ENCODE measurements at places on chromosomes 2 and 18.
A peak's percentile ranks its signal among the peaks of the same experiment; 100 is the strongest.

- no peak for DNase-seq
These were observed 52.2 kb upstream of the CTAGE1 start for GRCh38 chr18:22469926-22470247.

- DNase-seq: no peak
These were observed 6.2 kb downstream of the ASAP2 start for GRCh38 chr2:9212661-9213411.

- no peak for DNase-seq
These were observed 58.9 kb downstream of the NDUFA10 start for GRCh38 chr2:239966029-239966852.

DNA sequence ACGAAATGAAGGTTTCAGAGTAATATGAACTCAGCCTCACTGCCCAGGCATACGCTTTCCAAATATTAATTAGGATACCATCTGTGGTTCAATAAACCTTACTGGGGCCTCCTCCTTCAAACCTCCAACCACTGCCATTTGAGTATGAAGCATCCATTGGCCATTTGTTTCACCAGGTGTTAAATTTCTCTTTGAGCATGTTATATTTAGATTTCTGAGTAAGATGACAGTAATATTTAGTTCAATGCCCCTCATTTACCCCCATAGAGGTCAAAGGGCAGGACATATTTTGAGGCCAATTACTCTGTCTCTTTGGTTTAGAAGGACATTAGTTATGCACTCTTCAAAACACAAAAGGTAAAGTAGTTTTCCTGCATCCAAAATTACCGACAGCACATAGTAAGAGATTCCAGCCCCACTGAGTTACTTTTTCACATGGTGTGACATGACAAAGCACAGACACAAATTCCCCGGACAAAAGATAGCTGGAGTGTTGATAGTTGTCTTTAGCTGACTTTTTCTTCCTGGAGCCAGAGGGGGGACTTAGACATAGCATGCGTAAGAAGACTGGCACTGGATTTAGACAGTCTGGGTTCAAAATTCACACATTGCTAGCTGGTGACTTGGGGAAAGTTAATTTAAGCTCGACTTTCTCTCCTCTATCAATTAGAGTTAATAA is 33.1 kb upstream of the LNPK start:
- DNase-seq: no peak

DNA sequence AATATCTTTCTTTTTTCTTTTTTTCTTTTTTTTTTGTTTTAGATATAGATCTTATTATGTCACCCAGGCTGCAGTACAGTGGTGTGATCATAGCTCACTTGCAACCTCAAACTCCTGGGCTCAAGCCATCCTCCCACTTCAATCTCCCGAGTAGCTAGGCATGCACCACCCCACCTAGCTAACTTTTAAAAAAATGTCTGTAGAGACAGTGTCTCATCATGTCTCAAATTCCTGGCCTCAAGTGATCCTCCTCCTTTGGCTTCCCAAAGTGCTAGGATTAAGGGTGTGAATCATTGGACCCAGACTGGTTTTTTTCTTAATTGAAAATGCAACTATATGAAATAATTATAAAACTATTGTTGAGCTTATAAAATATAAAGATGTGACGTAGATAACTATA is 9.8 kb upstream of the ZCCHC2 start:
- no peak for DNase-seq

DNA sequence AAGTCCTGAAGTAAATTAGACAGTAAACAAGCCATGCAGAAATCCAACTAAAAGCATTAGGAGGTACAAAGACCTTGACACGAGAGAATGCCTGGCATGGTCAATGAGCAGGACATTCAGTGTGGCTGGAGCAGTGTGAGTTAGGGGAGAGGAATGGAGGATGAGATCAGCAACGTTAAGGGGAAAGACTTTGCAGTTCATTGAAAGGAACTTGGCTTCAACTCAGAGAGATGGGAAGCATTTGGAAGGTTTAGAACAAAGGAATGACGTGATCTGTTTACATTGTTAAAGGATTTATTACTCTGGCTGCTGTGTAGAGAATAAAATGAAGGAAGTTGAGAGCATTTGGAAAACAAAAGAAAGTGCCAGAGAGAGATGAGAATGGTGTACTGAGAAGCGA is 621.3 kb downstream of the XIRP2 start:
- no peak for DNase-seq

- no peak for DNase-seq
These were observed 17.7 kb downstream of the CXCR1 start for GRCh38 chr2:218149098-218149497.

DNA sequence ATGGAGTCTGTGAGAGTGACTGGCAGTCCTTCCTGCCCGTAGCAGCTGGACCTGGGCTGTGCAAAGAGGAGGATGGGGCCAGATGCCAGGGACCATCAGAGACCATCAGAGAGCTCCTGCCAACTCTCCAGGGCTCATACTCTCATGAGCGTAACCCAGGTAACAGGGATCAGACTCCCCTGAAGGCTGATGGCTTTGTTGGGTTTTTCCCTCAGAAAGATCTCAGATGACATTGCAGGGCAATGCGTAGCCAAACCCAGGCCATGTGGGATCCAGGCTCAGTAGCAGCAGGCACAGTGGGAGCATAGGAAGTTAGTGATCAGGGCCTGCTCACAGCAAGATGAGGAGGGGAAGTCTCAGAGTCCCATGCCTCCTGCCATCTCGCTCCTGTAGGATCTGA is 218.0 kb downstream of the LOXHD1 start:
- DNase-seq: no peak

GRCh38 chr2:195595825-195596224 is 61.2 kb upstream of the SLC39A10 start:
- DNase-seq: no peak

DNA sequence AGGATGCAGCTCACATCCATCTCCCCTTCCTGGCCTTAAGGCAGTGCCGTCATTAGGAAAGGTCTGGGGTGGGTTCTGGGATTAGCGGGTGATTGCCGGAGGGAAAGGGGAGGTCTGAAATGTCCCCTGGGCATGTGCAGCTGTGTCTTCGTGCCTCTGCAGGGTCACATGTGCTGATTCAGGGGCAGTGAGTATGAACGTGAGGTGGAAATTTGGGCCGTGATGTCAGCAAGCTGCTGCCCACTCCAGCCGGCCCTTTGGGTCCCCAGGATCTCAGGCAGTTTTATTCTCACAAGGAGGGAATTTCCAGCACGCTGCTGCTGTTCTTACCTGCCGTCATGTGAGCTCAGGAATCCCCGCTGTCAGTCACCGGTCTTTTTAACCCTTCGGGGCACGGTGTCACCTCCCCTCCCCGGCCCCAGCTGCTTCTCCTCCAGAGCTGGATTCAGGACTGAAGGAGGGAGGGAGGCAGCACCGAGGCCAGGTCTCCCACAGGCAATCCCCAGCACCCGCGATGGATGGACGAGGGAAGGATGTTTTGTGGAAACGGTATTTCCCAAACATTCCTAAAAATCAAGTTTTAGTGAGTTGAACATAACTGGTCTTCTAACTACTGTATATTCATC is 23.5 kb downstream of the GPR35 start:
- no peak for DNase-seq

DNA sequence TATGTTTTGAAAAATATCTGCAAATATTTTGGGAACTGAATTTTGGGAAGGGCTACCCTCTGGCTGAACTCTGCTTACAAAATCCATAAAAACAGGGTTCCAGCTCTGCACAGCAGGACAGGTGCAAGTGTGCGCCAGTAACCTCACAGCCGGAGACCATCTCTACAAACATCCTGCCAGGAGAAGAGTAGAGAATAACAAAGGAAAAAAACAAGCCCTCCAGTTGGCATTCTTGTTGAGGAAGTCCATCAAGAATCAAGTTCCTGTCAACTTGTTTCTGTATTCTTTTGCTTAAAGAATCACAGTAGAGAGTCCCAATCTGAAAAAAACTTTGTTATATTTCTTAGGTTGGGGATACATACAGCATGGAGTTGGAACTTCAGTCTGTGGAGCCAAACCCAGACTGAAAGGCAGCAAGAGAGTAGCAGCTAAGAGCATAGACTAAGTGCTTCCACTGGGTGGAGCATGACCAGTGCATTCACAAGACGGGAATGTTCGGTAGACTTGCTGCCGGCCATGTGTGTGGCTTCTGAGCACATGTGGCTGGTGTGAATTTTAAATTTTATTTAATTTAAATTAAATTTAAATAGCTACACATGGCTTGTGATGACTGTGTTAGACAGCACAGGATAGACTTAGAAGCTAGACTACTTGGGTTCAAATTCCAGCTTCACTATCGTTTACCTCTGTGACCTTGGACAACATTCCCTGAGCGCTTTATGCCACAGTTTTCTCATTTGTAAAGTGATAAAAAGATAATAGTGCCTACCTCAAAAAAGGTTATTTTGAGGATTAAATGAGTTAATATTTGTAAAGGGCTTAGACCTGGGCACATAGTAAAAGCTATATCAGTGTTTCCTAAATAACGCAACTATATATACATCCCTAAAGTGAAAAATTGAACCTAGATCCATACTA is 41.9 kb downstream of the SPTBN1 start:
- no peak for DNase-seq

- no peak for DNase-seq
These were observed 79.8 kb downstream of the SGPP2 start for GRCh38 chr2:222504191-222504590.

DNA sequence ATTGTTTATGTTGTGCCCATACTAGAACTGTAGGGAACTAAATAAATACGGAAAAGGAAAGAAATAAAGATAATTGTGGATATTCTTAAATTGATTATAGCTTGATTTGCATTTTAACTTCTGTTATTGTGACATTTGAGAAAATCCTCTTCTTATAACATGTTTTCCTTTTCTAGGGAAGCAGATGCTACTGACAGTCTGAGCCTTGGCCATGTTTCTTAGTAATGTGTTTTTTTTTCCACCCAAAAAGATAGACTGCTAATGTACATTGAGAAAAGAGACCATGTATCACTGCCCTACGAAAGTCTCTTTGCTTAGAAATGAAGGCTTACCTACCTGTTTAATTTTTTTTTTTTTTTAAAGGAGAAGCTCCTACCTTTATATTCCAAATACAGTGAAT is 22.2 kb downstream of the ITGAV start:
- no peak for DNase-seq

DNA sequence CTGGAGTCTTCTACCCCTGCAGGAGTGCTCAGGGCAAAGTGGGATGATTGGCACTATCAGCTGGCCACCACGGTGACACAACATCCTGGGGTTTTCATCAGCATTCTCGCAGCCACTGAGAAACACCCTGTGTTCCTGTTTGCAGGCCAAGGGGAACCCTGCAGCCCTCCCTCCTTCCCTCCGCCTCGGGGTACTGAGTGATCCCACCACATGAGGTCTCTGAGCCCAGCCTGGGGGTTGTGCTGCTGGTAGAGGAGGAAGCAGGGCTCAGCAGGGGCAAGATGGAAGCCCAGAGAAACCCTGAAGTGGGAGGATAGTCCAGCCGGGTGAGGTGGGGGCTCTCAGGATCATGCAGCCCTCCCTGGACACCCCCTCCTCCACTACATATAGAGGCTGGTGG is at the start of gene OXER1:
Gene OXER1 (minus strand): TSS at position 40 of the 400 bp plus-strand sequence. CDS start 73 bp downstream, outside the sequence.
- DNase-seq: no peak

- DNase-seq: peak; percentile 7
These were observed 50.0 kb downstream of the ANKMY1 start for GRCh38 chr2:240507778-240508251.

DNA sequence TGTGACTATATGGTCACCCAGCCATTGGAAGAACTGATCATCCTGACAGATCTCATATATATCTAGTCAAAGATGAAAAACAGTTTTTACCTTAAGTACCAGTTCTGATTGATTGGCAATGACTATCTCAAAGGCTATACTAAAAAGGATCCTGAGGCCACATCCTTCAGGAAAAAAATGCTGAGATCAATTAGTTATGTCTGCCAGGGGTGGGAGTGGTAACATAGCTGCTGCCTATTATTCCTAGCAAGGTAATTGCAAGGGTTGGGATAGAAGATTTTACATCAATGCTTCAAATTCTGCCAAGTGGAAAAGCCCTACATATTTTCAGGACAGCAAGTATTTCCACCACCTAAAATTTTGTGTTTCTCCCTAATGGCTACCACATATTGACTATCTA is 114.7 kb downstream of the C1D start:
- no peak for DNase-seq

- no peak for DNase-seq
These were observed 7.4 kb downstream of the UGT1A6 start for GRCh38 chr2:233700028-233700635.

GRCh38 chr2:21346984-21347383 is 223.2 kb downstream of the TDRD15 start:
- DNase-seq: no peak

DNA sequence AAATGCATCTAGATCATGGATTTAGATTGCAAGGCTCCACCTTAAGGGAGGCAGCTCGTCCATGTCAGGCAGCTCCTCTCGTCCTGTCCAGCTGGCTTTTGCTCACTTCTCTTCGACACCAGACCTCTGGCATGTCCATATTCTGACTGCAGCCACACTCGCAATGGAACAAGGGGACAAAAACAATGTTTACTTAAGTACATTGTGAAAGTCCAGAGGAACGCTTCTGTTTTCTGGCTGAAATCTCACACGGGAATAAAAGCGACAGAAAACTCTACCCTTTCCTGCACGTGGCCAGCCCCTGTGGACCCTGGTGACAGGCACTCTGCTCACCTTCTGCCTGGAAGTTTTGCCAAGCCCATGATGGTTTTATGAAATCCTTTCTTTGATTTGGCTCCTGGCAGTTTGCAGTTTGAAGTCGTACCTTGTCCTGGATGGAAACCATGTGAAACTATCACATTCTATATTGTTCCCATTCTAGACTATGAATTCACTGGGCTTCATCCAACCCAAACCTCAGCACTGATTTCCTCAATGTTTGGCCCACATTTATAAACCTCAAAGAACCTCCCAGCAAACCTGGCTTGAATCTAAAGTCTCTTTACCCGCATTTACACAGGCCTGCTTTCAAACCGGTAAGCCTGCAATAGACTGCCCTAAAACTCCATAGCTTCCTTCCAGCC is 134.3 kb upstream of the PIEZO2 start:
- no peak for DNase-seq

DNA sequence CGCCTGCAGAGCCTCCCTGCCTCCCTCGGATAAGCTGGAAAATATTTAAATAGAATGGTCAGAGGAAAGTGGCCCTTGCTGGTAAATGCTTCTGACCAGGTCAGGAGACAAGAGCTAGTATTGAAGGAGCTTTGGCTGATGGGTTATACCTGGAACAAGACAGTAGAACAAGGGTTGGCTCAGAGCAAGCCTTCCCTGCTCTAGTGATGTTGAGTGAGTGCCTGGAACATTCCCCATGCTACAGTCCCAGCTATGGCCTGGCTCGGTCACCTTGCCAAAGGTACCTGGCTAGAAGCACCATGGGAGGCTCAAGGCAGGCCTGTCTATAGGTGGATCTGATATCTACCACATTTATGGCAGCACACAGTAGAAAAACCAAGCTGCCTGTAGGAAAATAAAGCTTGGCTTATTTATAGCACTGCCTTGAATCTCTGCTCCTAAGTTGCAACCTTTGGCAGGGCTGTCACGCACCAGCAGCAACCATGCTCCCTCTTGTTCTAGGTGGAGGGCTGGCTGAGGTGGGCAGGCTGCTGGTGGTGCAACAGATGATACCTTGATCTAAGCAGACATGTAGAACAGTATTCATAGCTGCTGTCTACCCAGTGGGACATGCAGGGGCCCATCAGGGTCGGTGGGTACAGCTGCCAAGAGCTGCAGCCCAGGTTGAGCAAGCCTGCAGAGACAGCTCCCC is 66.7 kb upstream of the BCL2L11 start:
- DNase-seq: no peak
